ENCODE measurements at places on chromosomes 4 and X.

DNA sequence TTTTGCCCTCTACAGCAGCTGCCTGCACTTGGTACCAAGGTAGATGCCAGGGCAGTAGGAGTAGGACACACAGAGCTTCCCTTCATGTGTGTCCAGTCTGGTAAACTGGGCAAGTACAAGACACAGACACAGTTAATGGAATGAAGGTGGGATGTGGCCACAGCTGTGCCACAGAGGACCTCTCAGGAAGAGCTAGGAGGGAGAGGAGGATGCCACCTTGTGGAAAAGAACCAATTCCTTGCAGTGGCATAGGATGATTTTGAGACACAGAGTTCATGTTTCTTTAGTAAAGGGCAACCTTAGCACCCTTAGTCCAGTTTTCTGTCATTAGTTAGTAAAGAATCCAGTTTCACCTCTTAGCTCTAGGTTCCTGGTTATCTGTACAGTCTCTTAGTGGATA, 36.3 kb upstream of the TBC1D14 start:
- DNase-seq = no peak

- no peak for DNase-seq
Observed at GRCh38 chr4:119709418-119709817, 80.8 kb upstream of the PDE5A start.

GRCh38 chr4:39062094-39062769, at the start of gene KLHL5:
TSS of gene KLHL5 (plus strand) at chr4:39062232. CDS start at chr4:39062653, 421 bp downstream.
- no peak for DNase-seq

GRCh38 chr4:28167411-28167810, 1306.8 kb downstream of the STIM2 start:
- no peak for DNase-seq

GRCh38 chr4:120232050-120232449, 165.4 kb upstream of the MAD2L1 start:
- no peak for DNase-seq

DNA sequence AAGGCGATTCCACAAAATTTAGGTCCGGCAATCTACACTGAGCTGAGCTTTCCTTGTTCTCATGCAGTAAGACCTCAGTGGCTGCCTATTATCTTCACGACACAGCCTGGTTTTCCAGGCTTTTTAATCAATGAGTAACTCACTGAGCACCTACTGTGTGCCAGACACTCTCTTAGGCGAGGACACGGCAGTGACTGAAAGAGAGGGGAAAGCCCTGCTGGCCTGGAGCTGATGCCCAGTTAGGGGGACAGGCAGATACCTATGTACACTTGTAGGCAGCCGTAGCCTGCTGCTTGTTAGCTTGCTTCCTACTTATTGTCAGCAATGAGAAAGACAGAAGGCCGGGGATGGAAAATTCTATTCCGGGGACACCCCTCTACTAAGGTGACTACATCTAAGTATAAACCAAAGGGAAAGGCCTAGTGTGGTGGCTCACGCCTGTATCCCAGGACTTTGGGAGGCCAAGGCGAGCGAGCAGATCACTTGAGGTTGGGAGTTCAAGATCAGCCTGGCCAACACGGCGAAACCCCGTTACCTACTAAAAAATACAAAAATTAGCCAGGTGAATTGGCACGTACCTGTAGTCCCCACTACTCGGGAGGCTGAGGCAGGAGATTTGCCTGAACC, 3.8 kb downstream of the WDR1 start:
- DNase-seq = no peak

GRCh38 chrX:104193485-104193884, 27.2 kb downstream of the FAM199X start:
- DNase-seq = no peak

DNA sequence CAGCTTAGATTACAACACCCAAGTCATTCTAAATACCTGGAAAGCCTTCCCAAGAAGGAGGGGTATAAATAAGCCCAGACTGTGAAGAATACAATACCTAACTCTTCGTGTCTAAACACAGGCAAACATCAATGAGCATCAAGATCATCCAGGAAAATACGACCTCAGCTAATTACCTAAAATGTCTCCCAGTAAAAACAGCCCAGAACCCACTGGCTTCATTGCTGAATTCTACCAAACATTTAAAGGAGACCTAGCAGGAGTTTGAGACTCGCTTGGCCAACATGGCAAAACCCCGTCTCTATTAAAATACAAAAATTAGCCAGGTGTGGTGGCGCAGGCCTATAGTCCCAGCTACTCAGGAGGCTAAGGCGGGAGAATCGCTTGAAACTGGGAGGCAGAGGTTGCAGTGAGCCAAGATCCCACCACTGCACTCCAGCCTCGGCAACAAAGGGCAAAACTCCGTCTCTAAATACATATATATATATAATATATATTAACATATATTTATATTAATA, 19.1 kb upstream of the HSFX4 start:
- no peak for DNase-seq

- DNase-seq = no peak
Observed at GRCh38 chrX:75781611-75782010, 3.4 kb downstream of the MAGEE2 start.

- no peak for DNase-seq
Observed at GRCh38 chrX:30495468-30495867, 82.1 kb downstream of the TASL start.

DNA sequence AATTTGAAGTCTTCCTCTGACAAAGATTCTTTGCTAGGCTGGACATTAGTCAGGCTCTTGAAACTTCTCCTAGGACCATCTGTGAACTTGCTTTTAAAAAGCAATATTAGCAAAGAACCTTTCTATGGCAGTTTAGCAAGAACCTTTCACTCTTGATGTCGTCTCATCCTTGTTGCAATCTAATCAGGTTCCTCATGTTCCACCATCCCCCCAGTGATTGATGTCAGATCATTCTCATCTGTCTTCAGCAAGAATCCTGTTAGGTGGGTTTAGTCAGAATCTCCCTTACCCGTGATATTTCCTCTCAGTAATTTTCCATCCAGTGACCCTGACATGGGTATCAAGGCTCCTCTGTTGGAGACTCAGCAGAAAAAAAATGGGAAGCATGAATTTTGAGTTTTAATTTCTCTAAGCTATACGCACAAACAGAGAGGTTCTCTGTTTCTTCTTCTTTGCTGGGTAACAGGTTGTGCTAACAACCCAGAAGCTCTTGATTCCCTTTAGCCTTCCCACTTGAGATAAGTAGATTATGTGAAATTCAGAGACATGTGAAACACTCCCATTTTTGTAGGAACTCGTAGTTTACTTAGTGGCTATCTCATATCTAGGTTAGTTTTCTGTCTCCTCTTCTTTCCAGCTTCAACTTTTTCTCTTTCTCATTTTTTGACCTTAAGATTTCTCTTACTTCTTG, 507.4 kb downstream of the C4orf33 start:
- DNase-seq = no peak

GRCh38 chrX:69746051-69746450, 130.1 kb downstream of the EDA start:
- DNase-seq = no peak

- no peak for DNase-seq
Observed at GRCh38 chrX:42536286-42536685, 241.7 kb downstream of the PPP1R2C start.

- DNase-seq = no peak
Observed at GRCh38 chr4:1832690-1833089, 23.3 kb downstream of the LETM1 start.

GRCh38 chr4:169956091-169956843, 69.9 kb downstream of the MFAP3L start:
- no peak for DNase-seq

DNA sequence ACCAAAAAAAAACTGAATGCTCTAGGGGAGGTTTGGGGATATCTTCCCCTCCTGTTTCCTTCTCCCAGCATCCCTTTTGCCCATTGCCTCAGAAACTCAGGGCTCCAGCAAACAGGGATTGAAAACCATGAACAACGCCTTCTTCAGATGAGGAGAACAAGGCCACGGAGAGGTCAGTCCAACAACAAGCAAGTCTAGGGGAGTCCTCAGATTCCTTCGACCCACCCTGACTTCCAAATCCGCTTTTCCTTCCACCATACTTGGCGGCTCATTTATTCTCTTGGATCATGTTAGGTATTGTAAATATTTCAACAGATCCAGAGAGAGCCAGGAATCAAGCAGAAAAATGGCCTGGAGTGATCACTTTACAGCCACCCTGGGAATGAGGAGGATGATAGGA, 21.9 kb downstream of the REELD1 start:
- DNase-seq = no peak

GRCh38 chrX:47864300-47864699, 27.6 kb downstream of the ZNF81 start:
- no peak for DNase-seq

DNA sequence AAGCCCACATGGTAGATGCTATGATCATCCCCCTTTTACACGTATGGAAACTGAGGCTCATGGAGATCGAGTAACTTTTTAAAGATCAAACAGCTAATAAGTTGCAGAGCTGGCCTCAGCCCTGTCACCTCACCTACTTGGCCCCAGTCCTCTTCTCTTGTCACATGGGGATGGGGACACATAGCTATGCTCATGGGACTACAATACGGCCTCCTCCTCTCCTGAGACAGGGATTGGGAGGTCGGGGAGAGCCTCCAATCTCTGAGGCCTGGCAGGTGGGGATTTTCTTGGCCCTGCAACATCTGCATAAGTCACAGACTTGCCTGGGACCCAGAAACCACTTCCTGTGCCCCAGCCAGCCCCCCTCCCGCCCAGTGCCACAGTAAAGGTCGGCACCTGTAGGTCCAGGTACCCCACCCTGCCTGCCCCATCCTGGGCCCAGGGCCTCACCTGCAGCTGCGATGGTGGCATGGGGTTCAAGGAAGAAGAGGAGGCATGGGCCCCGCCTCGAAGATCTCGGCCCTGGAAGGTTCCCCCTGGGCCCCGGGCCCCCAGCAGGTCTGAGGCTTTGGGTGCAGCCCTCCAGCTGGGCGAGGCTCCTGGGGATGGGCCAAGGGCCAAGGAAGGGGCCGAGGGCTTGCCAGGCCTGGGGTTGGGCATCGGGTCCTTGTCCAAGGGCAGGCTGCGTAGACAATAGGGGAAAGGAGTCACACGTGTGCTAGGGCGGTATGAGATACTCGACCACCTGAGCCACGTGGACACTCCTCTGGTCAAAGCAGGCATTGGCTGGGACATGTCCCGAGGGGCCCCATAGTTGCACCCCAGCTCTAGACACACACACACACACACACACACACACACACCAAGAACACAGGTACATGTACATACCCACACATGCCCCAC, 6.4 kb downstream of the FOXP3 start:
- no peak for DNase-seq

- no peak for DNase-seq
Observed at GRCh38 chrX:11537141-11537540, 128.6 kb downstream of the ARHGAP6 start.

- DNase-seq = no peak
Observed at GRCh38 chr4:123479944-123480343, 83.3 kb downstream of the SPRY1 start.

DNA sequence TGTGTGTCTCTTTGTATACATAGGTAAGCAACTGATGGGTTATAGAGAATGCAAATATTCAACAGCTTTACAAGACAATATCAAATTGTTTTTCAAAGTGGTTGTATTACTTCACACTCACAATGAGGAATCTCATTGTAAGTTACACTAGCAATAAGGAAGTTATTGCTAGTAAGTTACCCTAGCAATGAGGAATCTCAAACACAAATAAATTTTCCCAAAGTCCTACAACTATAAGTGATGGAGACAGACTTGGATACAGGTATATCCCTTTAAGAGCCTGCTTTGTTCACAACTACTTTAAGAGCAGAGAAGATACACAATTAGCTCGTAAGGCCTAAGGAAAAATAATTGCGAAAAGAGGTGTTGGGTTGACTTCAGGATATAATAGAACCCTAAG, 28.3 kb upstream of the NWD2 start:
- no peak for DNase-seq

GRCh38 chr4:2301225-2301642, 39.3 kb upstream of the MXD4 start:
- DNase-seq = no peak

DNA sequence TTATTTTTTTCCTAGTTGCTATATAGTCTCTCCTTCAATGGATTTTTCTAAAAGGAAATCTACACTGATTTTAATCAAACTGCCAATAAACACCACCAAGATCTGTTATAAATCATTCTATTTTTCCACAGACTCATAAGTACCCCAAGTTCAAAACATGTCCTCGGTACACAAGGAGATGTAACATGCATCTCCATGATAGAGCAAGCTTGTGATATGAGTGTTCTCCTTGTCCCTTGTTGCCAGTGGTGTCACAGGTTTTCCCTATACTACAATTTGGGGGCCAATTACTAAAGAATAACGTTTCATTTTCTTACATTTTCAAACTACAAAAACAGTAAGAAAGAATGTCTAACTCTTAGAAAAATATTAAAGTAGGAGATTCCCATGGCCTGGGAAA, 491 bp downstream of the ARHGEF6 start:
- no peak for DNase-seq

- no peak for DNase-seq
Observed at GRCh38 chr4:117224256-117224655, 138.9 kb upstream of the TRAM1L1 start.

GRCh38 chrX:42466332-42467046, 311.5 kb downstream of the PPP1R2C start:
- no peak for DNase-seq

Measured in stimulated activated CD8-positive, alpha-beta memory T cell treated with anti-CD3 and anti-CD28 coated beads, Interleukin-15, amount 100 ng/mL, for 1 hour (primary cell).